ENCODE measurements at places on chromosomes 3 and 15.
A peak's percentile ranks its signal among the peaks of the same experiment; 100 is the strongest.

- DNase-seq = no peak
These were observed 351.6 kb downstream of the TIGIT start for GRCh38 chr3:114645392-114645791.

GRCh38 chr3:164897342-164897741 is 181.0 kb downstream of the SI start:
- no peak for DNase-seq

DNA sequence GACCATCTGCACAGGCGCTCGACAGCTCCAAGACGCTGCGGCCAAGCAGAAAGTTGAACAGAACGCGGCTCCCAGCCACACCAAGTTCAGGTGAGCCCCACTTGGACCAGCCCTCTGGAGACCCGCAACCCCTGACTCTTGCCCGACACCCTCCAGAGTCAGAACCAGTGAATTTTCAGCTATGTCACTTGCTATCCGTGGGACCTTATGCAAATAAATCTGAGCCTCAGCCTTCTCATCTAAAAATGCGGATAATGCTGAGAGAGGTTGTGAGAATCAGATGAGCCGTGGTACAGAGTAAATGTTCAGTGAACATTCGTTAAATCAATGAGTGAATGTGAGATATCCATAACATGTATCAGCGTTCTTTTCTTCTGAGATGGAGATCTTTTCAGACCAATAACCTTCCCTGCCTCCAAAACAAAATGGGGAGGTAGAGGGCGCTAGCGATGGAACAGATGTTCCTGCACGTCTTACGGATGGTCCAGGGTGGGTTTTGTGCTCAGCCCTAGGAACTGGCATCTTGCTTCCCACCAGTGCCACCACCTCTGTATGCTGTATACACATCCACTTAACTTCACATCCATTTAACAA is 524 bp downstream of the MRPS11 start:
- DNase-seq = peak; percentile 15

DNA sequence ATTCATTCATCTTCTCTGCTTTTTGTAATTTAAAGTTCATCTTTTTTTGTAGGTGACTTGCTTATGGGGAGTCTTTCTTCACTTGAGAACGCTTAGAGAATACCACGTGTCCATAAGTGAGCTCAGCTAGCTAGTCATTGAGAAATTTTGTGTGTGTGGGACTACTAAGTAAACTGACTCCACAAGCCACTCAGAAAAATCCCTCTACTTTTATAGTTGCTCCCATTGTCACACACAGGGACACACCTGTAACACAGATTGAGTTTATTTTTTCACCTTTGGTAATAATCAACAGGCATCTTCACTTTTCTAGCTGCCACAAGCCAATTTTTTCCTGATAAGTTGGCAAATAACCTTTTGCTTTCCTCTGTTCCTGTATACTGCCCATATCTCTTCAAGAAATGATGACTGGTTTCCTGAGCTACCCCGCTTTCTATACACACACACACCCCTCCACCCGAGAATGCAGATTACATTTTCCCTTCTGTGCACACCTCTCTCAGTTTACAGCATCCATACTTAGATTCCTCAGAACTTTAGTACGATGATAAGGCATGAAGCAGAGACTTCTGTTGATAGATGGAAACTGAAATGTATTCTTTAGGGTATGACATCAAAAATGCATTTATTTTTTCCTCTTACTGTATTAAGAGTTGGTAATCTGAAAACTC is 4.6 kb downstream of the TSC22D2 start:
- no peak for DNase-seq

DNA sequence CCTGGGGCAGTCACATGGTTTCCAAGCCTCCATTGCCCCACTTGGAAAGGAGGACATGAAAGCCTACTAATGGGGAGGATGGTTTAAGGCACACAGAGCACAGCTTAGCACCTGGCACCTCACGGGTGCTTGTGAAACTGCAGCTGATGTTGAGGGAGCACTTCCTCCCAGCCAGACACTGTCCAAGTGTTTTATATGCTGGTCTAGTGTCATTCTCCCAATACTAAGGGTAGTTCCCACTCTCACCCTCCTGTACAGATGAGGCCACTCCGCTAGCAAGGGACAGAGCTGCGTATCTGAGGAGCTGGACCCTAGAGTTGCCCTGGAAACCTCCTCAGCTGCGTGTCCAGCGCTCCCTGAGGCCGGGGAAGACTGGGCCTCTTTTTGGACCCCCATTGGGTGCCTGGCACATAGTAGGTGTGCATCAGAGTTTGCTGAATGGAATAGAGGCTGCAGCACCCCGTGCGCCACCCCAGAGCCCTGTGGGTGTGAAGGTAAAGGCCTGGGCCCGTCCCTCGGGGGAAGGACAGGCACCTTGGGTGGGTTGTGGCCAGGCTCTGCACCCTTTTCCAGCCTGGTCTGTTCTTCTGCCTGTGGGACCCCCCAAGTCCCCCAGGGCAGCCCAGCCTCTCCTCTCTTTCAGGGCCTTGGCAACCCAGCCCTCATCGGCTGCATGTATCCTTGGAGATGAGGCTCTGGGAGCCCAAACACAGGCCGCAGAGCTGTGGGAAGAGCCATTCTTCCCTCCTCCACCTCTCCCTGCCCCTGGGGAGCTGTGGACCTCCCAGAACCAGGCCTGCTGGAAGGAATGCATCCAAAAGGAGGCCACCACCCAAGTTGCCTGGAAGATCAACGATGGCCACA is 31.3 kb downstream of the DNASE1L3 start:
- DNase-seq = no peak

GRCh38 chr3:87410110-87410509 is 133.7 kb upstream of the POU1F1 start:
- DNase-seq = no peak

DNA sequence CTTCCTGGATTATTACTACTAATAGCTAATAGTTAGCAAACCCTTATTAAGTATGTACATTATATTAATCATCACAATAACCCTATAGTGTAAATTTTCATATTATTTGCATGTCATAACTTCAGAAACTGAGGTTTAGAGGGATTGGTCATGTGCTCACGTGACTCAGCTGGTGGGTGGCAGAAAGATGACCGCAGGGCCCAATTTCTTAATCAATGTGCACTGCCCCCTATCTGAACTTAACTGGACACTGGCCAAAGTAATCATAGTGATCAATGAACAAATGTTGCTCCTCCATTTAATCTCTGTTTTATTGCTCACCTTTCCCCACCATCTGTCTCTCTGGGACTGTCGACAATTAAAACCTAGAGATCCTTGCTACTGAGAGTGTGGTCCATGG is 52.2 kb downstream of the PLD1 start:
- DNase-seq = no peak

GRCh38 chr15:41060505-41060904 is 55.6 kb downstream of the INO80 start:
- DNase-seq = no peak

DNA sequence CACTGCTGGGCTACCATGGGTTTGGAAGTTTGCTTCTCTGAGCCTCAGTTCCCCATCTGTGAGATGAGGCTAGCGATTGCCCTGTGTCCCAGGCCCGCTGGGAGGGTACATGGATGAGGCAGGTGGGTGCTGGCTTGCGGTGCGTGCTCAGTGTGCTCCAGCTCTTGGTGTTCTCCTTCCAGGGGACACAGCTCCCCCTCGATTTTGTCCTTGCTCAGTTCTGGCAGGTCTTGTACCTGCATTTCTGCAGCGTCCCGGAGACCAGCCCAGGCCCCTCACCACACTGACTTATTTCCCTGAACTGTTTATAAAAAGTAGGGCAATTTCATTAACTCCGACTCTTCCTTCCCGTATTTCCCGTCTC is 95.4 kb downstream of the TBC1D2B start:
- no peak for DNase-seq

DNA sequence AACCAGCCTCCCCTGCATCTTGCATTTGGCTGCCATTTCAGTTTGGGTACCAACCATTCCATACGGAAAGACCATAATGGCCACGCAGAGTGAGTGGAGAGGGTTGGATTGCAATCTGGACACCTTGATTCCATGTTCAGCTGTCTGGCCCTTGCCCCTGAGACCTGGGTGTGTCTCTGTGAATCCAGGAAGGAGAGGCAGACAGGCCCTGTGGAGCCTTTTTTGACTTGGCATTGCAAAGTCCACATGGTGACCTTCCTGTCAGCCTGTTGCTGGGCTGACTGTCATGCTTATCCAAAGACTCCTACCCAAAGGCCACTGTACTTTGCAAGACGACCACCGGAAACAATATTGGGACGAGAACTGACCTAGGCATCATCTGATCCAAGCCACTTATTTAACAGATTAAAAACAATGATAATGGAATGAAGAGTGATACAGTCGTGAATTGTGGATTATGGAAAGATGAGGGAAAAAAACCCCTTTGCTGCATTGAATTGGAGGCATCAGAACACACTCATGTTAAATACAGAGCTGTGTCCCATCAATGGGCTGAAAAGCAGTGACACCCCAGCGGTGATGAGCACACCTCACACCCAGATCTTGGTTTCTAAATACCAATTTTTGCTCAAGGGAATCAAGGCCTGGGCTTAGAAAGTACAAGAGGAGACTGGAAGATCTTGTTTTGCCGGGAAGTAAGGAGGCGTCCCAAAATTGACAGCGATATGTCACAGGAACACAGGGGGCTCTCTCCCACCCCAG is 86.0 kb downstream of the LRRK1 start:
- no peak for DNase-seq

DNA sequence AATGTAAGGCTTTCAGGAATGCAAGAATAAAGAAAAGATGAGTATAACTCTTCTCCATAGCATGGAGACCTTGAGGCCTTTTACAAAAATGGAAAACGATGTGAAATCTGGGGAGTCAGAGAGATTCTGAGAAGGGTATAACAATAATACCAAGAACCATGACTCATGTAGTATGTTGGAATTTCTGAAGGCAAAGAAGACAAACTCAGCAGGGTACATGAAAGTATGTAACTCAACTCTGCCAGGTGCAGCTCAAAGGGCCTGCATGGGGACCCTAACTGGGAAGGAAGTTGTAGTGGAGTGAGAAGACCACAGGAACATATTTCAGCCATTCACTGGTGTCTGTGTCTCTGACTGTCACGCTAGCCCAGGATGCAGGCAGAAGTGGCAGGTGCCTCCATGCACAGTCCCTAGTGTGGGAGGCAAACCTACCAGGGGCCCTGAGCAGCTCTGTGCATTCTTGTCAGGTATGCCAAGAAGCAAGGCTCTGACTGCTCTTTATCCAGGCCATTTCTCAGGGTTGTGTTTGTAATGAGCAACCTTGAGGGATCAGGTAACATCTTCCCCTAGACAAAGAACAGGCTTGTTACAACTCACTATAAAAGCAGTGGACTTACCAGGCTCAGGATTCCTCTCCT is 57.2 kb downstream of the GPR156 start:
- DNase-seq = no peak

DNA sequence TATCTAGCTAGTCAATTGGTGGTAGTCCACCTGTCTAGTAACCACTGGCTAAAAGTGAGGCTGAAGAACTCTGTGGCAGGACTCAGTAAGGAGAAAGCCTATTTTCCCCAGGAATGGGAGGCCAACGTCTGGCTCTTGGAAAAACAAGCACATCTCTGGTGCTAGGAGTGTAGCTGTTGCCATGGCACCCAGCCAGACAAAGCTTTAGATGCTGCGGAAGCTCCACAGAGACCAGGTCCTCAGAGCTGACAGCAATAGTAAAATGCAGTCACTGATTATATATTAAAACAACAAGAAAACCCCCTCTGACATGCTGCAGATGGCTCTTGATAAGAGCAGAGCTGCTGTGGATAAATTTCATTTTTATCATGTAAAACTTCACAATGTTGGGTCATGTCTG is 124.9 kb upstream of the STRIT1 start:
- no peak for DNase-seq

DNA sequence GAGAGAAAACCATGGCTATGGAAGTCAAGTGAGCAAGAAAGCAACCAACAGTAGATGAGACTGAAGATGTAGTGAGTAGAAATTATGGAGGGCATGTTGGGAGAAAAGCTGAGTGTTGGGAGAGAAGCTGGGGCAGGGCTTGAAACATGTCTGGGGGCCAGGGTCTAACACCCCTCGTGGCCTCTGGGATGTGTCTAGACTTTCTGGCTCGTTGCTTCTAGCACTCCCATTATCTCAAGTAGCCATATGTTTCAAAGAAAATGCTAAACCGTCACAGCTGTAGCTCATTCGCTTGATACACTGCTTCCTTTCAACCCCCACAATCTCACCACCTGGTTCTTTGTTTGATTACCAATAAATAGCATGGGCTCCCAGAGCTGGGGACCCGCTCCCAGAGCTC is 83.8 kb upstream of the BCHE start:
- DNase-seq = no peak

DNA sequence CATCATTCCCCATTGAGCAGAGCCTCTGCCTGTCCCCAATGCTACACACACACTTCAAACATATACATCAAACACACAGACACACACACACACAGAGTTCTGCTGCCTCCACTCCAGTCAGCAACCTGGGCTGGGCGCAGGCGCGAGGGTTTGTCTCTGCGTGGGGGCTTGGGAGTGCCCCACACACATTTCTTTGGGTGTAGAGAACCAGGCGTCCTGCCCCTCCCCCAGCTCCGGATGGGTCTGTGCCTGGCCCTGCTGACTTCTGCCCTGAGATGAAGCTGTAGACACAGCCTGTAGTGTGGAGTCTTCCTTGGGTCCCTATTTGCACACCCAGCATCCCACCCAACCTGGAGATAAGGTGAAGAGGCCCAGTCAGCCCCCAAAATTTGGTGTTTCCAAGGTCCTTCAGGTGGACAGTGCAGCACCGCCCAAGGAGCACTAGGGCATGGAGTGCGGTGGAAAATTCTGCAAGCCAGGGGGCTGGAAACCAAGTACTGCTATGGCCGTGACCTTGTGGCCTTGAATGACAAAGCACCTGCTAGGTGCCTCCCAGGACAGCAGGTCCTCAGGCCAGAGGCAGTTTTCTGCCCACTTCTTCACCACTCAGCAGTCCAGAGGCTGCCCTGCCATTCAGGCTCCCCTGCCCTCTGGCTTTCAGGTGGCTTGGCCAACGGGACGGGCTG is 26.8 kb downstream of the FBXW12 start:
- peak; percentile 1 for DNase-seq

DNA sequence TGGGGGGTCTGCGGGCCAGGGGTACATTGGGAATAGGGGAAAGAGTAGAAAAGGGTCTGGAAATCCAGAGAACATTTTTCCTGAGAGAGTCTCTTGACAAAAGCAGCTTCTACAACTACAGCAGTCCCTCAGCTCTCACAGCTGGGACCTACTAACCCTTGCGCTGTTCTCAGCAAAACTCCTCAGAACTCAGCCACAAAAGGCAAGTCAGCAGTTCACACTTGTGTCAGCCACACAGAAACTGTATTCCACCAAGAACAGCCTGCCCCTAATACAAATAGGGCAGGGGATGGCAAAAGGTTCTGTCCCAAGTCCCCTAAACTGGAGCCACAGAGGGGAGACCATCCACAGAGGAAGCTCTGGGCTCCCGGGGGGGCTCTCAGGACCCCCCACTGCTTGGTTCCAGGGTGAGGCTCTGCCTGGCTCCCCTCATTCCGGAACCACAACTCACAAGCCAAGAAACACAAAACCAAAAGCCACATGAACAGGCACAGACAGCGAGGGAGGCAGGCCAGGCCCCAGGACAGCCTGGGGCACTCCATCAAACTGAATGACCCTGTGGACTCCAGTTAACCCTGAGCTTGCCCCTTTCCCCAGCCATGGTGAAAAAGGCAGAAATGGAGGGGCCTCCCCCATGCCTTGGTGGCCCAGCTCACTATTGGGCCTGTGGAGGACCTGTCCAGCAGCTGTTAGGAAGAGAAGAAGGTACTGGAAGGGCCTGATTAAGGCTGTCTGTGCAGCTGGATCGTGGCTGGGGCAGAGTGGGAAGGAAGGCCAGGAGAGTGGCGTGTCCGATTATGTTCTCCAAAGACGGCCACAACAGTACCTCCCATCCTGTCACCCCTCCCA is 162.0 kb downstream of the CHSY1 start:
- no peak for DNase-seq

Data from germinal center (tissue), 1 donor.